ENCODE measurements at places on chromosomes 13 and 19.

DNA sequence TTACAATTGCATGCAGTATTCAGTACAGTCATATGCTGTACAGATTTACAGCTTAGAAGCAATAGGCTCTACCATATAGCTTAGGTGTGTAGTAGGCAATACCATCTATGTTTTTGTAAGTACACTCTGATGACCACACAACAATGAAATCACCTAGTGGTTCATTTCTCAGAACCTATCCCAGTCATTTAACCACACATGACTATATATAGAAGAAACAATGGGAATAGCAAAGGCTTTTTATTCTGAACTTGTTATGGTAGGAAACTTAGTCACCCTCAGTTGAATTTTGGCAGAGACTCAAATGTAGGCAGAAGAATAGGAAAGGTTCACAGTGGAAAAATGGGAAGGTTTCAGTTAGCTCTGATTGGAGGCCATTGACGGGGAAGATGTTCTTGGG, 1075.1 kb upstream of the MIR17HG start:
- DNase-seq = no peak

DNA sequence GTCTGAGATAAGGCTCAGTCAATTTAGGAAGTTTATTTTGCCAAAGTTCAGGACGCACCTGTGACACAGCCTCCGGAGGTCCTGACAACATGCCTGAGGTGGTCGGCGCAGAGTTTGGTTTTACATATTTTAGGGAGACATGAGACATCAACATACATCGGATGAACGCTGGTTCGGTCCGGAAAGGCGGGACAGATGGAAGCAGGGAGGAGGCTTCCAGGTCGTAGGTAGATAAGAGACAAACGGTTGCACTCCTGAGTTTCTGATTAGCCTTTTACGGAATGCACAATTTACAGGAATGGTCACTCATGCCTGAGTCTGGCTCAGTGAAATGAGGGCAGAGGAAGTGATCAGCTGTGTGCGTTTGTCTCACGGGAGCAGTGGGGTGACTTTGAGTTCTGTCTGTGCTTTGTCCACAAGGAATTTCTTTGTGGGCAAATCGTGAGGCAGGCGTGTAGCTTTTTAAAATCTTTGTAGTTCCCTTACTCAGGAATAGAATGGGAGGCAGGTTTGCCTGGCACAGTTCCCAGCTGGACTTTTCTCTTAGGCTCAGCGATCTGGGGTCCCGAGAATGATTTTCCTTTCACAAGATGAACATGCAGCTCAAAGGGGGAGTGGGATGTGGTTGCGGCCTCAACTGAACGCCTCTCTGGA, 36.2 kb downstream of the C13orf46 start:
- no peak for DNase-seq

DNA sequence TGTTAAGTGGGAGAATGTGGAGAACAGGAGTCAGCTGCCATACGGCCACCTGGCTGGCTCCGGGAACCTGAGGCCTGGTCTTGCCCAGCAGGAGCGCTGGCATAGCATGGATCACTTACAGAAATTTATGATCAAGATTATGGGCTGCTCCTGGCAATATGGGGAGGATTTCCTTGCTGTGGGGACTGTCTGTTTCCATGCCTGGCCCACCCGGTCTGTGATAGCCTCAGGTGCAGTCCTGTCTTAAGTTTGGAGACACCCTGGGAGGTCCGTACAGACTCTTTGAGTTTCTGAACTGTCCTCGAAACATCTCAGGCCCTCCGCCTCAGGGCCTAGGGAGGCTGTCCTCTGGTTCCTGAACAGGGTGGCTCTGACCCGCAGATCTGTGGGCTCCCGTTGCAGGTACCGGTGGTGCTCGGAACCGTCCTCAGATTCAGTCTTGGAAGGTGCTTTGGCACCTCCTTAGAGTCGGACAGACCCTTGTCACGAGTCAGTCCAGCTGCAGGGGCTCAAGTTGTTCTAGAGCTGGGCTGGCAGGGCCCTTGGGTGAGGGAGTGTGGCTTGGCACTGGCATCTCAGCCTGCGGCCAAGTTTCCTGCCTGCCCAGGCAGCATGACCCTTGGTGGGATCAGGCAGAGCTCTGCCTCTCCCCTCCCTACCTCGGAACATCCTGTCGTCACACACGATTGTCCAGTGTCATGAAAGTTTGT, 4.9 kb downstream of the TFDP1 start:
- DNase-seq = no peak

DNA sequence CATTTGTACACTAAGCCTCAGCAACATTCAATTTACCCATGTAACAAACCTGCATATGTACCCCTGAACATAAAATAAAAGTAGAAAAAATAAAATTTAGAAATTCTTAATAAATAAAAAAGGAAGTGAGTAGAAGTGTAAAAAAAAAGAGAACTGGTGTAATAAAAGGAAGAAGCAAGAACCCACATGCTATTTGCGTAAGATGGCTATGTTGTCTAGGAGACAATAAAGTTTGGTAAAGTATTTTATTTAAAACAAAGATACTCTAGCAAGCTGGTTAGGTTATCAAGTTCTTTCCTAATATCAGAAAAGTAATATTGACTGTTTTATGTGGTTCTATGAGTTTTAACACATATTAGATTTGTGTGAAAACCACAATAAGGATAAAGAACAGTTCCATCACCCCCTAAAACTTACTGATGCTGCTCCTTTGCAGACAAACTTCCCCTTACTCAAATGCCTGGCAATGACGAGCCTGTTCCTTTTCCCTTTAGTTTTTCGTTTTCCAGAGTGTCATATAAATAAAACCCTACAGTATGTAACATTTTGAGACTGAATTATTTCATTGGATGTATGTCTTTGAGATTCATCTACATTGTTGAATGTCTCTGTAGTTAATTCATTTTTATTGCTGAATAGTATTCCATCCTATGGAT, 98.9 kb downstream of the TNFSF13B start:
- DNase-seq = no peak

DNA sequence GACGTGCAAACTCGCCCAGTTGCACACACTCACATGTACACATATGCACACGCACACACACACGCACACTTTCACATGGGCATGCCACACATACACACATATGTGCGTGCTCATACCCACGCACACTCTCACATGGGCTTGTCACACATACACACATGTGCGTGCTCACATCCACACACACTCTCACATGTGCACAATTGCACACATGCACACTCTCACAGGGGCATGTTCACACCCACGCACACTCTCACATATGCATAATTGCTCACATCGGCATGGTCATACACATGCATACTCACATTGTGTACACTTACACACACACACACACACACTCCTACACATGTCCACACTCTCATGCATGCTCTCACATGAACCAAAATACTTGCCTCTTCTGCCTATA, 32.8 kb upstream of the PEPD start:
- DNase-seq = no peak

- no peak for DNase-seq
These were observed 954 bp upstream of the RASIP1 start for GRCh38 chr19:48741129-48741999.

DNA sequence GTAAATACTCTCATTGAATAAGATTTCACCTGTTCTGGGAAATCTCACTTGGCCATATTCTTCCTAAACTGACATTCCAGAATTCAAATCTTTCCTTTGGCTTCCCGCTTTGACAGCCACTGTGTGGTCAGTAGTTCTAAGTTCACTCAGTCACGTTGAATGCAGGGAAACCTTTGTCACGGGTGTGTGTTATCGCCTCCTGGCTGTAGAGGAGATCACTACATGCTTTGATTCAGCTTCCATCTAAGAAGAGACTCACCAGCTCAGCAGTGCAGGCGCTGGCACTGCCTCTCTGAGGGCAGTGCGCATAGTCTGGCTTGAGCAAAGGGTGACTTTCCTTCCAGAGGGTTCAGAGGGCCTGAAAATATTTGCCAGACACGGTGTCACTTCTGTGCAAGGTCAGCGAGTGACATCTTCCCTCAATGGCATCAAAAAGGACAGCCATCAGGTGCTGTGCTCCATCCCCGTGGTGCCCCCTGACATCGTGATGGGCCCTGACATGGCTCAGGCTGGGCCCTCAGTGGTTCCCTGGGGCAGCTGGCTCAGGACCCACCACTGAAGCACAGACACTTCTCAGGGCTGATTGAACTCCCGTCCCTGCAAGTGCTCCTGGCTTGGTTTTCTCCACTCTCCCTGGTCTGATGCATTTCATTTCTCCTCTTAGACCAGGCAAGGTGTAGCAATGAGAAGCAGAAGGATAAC, 635.4 kb upstream of the ARGLU1 start:
- DNase-seq = no peak
